ENCODE measurements at places on chromosomes 4 and X.

DNA sequence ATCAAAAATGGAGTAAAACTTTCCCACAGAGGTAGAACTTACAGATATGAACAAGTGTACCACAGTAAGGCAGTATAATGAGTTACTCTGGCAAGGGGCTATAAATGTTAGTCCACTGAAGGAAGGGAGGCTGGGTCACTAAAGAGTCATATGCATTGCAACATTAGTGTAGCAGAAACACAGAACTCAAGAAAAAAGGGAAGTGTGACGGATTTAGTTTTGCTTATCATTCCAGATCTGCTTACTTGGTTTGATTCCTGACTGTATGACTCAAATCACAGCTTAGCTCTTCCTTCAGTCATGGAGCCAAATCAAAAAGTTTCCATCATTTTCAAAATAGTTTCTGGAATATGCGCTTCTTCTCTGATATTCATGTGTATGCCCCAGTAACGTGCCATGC is 148.7 kb downstream of the FSTL5 start:
- no peak overlapping the region for H3K27ac ChIP-seq
- H3K27me3 ChIP-seq: no peaks in the 10 kb centered on the region
- peaks cover 3% of the 10 kb centered on the region for H3K4me1 ChIP-seq
- H3K36me3 ChIP-seq: no peaks in the 10 kb centered on the region
- DNase-seq: no peak

- H3K36me3 ChIP-seq: no peaks in the 10 kb centered on the region
- DNase-seq: no peak
- H3K4me1 ChIP-seq: peaks cover 10% of the 10 kb centered on the region
- H3K4me3 ChIP-seq: no peak overlapping the region
- no peak overlapping the region for H3K27ac ChIP-seq
Measured at GRCh38 chr4:41218703-41219102, 4.4 kb upstream of the APBB2 start.

GRCh38 chr4:152819026-152819645 is 39.4 kb downstream of the ARFIP1 start:
- no peak overlapping the region for H3K27ac ChIP-seq
- H3K36me3 ChIP-seq: peaks cover 24% of the 10 kb centered on the region
- H3K4me1 ChIP-seq: no peaks in the 10 kb centered on the region

DNA sequence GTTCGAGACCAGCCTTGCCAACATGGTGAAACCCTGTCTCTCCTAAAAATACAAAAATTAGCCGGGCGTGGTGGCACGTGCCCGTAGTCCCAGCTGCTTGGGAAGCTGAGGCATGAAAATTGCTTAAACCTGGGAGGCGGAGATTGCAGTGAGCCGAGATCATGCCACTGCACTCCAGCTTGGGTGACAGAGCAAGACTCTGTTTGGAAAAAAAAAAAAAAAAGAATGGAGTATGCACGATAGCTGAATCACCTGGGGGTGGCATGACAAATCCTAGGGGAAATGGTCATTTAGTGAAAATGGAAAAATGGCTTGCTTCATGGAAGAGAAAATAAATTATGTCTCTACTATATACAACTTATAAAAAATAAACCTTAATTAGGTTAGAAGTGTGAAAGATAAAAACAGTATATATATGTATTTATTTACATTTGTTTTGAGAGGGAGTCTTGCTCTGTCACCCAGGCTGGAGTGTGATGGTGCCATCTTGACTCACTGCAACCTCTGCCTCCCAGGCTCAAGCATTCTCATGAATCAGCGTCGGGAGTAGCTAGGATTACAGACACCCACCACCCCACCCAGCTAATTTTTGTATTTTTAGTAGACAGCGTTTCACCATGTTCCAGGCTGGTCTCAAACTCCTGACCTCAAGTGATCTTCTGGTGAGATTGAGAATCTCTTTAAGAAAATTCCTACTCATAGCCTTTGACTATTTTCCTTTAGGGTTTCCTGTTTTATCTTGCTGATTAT is 19.3 kb upstream of the ING2 start:
- DNase-seq: no peak
- H3K36me3 ChIP-seq: peaks cover 9% of the 10 kb centered on the region
- no peak overlapping the region for H3K4me3 ChIP-seq
- H3K4me1 ChIP-seq: no peaks in the 10 kb centered on the region

DNA sequence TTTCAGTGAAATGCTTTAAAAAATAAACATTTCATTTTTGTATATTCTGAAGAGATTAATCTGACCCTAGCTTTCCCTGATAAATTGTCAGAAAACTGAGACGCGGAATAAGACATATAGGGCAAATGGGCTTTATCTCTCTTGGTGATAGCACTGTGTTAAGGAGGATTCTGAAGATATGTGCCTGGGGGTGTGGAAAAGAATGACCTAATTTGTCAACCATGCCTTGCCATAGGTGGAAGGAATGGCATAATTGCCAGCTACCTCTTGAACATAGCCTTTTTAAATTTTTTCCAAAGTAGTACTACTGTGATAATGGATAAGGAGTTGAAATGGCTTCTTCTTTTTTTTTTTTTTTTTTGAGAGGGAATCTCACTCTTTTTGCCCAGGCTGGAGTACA is 11.7 kb downstream of the JADE1 start:
- DNase-seq: no peak
- H3K27ac ChIP-seq: no peak overlapping the region
- H3K4me3 ChIP-seq: no peak overlapping the region
- H3K36me3 ChIP-seq: no peaks in the 10 kb centered on the region
- peaks cover 2% of the 10 kb centered on the region for H3K27me3 ChIP-seq

- H3K36me3 ChIP-seq: no peaks in the 10 kb centered on the region
- no peak overlapping the region for H3K4me3 ChIP-seq
- H3K27me3 ChIP-seq: no peaks in the 10 kb centered on the region
- no peak for DNase-seq
Measured at GRCh38 chr4:121030711-121031110, 41.6 kb downstream of the NDNF start.

- H3K4me1 ChIP-seq: no peaks in the 10 kb centered on the region
- DNase-seq: no peak
- H3K36me3 ChIP-seq: no peaks in the 10 kb centered on the region
- H3K27ac ChIP-seq: no peak overlapping the region
Measured at GRCh38 chr4:38531141-38531727, 132.8 kb upstream of the KLF3 start.

DNA sequence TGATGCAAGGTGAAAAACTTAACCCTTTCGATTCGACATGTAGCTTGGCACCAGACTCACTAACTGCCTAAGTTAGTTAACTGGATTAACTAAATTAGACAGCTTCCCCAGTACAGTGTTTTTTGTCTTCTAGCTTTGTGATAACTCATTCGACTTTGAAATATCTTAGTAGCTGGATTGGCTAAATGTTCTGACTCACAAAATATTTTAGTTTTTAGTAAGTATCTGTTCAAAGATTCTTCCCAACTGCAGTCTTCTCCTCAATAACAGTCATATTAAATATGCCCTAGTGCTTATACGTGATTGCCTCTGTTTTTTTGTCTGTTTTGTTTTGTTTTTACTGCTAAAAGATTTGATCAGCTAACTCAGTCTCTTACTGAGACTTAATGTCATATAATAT is 102.9 kb downstream of the KCNIP4 start:
- peaks cover 39% of the 10 kb centered on the region for H3K4me1 ChIP-seq
- DNase-seq: no peak
- no peaks in the 10 kb centered on the region for H3K36me3 ChIP-seq
- H3K27ac ChIP-seq: no peak overlapping the region
- H3K4me3 ChIP-seq: no peak overlapping the region

DNA sequence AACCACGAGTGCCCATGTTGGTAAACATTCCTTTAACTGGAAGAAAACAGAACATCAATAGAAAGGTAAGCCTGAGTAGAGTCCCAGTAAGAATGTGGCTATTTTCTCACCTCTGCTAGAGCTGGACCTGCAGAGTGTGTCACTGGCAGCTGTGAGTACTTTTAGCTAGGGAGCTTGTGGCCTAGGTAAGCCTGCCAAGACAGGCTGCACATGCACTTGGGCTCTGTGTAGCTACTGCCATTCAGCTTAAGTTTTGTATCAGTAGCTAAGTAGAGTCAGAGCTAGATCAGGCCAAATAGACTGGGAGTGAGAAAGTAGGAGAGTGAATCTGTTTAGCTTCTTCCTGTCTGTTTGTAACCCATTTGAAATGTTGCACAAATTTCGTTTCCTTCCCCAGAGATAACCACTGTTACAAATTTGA is 35.3 kb downstream of the RBPJ start:
- no peaks in the 10 kb centered on the region for H3K27me3 ChIP-seq
- H3K4me1 ChIP-seq: peaks cover 13% of the 10 kb centered on the region
- H3K4me3 ChIP-seq: no peak overlapping the region

DNA sequence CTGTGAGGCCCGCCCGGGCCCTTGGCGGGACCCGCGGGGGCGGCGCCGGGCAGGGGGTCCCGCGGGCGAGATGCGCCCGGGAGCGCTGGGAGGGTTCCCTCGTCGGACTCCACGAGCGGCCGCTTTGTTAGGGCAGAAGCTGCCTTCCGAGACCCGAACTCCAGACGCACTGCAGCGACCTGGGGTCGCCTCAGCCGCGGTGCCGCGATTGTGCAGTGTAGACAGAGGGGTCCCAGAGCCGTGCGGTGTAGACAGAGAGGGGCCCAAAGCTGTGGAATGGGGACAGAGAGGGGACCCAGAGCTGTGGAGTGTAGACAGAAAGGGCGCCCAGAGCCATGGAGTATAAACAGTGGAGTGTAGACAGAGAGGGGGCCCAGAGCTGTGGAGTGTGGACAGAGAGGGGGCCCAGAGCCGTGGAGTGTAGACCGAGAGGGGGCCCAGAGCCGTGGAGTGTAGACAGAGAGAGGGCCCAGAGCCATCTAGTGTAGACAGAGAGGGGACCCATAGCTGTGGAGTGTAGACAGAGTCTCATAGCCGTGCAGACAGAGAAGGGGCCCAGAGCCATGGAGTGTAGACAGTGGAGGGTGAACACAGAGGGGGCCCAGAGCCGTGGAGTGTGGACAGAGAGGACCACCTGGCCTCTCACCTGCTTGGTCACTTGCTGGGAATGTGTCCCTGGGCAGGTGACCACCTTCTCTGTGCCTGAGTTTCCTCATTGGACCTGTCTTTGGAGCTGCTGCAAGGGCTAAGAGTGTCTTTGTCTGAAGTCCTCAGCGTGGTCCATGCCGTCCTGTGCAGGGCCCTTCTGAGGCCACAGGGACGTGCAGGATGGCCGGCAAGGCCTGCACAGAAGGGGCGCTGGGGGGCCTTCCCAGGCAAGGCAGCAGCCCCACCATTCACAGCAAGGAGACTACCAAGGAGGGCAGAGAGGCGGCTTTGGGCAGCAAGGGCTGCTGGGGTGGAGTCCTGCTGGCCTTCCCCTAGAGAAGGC is 875 bp downstream of the RGS12 start:
- peak overlapping the region; percentile 99 for H3K27ac ChIP-seq
- peak; percentile 58 for DNase-seq
- no peaks in the 10 kb centered on the region for H3K36me3 ChIP-seq
- peak overlapping the region; percentile 99 for H3K4me3 ChIP-seq
- peaks cover 19% of the 10 kb centered on the region for H3K27me3 ChIP-seq

DNA sequence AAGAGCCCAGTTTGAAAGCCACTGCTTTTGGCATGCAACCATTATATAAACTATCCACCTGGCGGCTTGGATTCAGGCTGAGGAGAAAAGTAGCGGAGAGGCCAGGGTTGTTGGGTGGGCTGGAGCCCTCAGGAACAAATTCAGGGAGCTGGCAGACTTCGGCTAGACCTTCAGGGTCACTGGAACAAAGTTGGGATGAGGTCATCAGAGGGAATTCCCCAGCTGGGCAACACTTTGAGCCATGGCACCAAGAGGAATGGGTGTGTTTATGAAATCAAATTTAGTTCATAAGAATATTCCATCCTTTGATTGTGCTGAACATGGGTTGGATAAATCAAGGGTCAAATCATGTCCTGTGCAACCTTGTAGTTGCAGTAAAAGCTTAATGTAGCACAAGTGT is 22.0 kb downstream of the MTMR1 start:
- no peaks in the 10 kb centered on the region for H3K27me3 ChIP-seq
- no peak for DNase-seq
- H3K4me3 ChIP-seq: no peak overlapping the region

- H3K27ac ChIP-seq: no peak overlapping the region
- no peaks in the 10 kb centered on the region for H3K4me1 ChIP-seq
- no peak for DNase-seq
- H3K36me3 ChIP-seq: no peaks in the 10 kb centered on the region
- H3K4me3 ChIP-seq: no peak overlapping the region
Measured at GRCh38 chr4:147709999-147710398, 21.9 kb upstream of the ARHGAP10 start.

GRCh38 chr4:30720661-30721184 is 554 bp downstream of the PCDH7 start:
- H3K4me1 ChIP-seq: peaks cover 17% of the 10 kb centered on the region
- peak overlapping the region; percentile 86 for H3K4me3 ChIP-seq
- DNase-seq: peak; percentile 60
- H3K36me3 ChIP-seq: no peaks in the 10 kb centered on the region
- H3K27me3 ChIP-seq: peaks cover 25% of the 10 kb centered on the region

DNA sequence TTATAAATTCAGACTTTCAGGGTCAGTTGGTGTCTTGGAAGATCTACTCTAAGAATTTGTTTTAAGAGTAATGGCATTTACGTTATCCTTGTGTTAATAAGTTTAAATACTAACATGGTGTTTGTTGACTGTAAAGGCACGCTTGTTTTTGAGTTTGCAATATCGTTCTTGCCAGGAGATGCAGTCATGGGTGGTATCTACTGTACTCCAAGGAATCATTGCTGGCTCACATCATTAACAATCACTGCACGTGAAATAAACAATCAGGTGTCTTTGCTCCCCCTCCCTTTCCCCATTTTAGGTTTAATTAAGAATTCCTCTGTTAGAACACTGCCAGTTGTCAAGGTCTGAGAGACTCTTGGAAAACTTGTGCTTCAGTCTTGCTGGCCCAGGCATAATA is 1.6 kb downstream of the HHIP start:
- H3K36me3 ChIP-seq: no peaks in the 10 kb centered on the region
- H3K27ac ChIP-seq: peak overlapping the region; percentile 71
- no peak for DNase-seq
- H3K4me1 ChIP-seq: peaks cover 16% of the 10 kb centered on the region

DNA sequence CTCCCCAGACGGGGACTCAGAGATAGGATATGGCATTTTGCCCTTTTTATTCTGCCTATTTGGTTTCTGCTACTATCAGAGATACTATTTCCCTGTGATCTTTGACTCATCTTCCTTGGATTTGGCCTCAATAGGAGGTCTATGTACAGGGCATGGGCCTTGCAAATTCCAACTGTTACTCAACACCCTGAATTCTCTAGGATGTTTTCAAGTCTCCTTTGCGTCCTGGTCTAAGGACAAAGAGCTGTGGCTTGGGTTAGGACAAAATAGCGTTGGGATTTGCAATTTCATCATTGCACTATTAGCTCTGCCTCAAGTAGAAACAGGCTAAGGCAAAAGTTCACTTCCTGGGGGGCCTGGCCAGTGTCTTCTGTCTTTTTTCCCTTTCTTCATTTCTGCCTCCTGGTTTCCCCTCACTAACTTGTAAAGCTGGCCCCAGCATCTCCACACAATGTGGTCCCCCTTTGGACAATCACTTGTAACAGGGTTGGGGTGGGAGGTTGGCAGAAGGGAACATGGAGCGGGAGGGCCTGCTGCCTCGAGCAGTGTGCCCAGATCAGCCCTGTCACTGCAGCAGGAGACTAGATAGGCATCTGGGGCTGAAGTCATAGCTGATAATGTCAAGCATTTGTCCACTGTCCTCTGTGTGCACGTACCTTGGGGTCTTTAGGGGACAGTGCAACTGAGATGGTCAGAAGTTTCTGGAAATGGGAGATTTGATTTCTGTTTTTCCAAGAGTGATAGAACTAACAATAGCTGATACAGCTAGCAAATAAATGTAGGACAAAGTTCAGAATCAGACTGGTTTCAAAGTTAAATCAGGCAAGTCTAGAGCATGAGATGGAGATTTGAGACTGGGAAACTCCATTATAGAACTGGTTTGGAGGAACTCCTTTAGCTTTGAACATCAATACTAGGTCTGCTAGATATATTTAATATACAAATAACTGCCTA is 25.8 kb upstream of the STBD1 start:
- H3K4me1 ChIP-seq: no peaks in the 10 kb centered on the region
- H3K27me3 ChIP-seq: peaks cover 2% of the 10 kb centered on the region
- no peak for DNase-seq
- no peak overlapping the region for H3K27ac ChIP-seq
- H3K36me3 ChIP-seq: no peaks in the 10 kb centered on the region
- H3K4me3 ChIP-seq: no peak overlapping the region
